ENCODE measurements at places on chromosomes 12 and 14.

GRCh38 chr14:77903937-77904617 lies 104.2 kb downstream of the ADCK1 start:
- no peak for DNase-seq

DNA sequence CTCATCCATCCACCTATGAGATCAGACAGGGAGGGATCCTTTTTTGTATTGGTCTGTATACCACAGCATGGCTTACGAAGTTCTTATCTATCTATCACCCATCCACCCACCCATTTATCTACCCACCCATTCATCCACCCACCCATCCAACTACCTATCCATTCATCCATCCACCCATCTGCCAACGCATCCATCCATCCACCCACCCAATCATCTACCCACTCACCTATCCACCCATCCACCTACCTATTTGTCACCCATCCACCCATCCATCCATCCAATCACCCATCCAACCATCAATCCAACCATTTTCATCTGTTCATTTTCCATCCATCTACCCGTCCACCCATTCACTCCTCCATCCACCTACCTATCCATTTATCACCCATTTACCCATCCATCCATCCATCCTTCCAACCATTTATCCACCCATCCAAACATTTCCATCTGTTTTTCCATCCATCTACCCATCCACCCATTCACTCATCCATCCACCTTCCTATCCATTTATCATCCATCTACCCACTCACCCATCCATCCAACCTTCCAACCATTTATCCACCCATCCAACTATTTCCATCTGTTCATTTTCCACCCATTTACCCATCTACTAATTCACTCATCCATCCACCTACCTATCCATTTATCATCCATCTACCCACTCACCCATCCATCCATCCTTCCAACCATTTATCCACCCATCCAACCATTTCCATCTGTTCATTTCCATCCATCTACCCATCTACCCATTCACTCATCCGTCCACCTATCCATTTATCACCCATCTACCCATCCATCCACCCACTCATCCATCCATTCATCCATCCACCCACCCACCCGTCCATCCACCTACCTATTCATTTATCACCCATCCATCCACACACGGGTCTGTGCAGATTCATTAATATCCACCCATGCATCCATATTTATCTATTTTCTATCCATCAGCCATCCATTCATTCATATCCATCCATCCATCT lies 13.3 kb downstream of the SDS start:
- DNase-seq: no peak

DNA sequence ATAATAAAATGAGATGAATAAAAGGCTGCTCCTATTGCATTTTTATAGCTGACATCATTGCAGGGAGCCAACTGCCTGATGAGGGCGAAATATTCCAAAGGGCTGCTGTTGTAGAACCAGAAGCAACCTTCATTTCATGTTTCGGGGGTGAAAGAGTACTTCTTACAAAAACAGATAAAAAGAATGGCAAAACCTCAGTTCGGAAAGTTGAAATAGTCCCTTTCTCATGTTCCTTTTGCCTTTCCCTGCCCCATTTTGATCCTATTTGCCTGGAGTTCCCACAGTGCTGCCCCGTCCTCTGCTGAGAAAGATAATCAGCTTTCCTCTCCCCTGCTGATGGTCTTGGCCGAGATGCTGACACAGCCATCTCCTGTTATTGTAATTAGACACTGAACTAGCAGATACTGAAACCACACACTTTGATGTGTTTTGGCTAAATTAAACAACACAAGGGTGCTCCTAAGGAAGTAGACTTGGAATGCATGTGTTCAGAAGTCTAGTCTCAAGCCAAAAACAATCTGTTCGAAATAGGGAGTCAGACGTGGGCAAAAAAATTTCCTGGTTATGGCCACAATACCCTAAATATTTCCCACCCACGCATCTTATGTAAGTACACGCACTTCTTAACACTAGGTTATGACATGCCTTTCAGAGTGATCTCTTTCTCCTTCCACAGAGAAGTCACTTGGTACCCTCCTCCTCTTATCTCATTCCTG lies 117.2 kb downstream of the PPM1H start:
- no peak for DNase-seq

GRCh38 chr12:65631621-65632111 lies 192.6 kb upstream of the HMGA2 start:
- no peak for DNase-seq

DNA sequence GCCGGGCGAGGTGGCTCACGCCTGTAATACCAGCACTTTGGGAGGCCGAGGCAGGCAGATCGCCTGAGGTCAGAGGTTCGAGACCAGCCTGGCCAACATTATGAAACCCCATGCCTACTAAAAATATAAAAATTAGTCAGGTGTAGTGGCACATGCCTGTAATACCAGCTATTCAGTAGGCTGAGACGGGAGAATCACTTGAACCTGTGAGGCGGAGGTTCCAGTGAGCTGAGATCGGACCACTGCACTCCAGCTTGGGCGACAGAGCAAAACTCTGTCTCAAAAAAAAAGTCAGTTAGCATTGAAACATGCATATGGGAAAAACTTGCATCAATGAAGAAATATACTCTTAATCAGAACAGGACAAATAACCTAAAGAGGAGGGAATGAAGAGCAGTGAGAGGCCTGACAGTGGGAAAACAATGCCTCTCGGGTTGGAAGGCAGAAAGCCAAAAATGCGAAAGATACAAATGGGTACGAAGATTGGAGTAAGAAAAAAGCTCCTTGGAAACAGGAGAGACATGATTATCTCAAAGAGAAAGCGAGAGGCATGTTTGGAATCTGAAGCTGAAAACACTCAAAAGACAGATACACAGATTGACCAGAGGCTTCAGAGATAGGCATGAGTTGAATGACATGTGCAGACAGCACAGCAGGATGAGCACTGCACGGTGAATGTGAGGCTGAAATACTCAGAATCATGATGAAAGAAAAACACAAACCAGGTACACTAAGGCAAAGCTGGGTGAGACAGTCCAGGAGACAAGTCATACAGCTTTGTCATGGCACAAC lies 30.6 kb downstream of the RESF1 start:
- DNase-seq: no peak

- no peak for DNase-seq
Observed at GRCh38 chr14:105375635-105376057, 22.7 kb upstream of the TEX22 start.

GRCh38 chr12:69698769-69699540 lies at the start of gene BEST3:
Gene BEST3 (minus strand): TSS chr12:69699303. CDS start chr12:69697798, 1,505 bp downstream.
- no peak for DNase-seq

- DNase-seq: no peak
Observed at GRCh38 chr12:2256915-2257314, 204.1 kb downstream of the CACNA1C start.

GRCh38 chr12:95445884-95446505 lies 28.0 kb upstream of the METAP2 start:
- no peak for DNase-seq

GRCh38 chr12:95820096-95820703 lies 29.6 kb upstream of the NTN4 start:
- no peak for DNase-seq

DNA sequence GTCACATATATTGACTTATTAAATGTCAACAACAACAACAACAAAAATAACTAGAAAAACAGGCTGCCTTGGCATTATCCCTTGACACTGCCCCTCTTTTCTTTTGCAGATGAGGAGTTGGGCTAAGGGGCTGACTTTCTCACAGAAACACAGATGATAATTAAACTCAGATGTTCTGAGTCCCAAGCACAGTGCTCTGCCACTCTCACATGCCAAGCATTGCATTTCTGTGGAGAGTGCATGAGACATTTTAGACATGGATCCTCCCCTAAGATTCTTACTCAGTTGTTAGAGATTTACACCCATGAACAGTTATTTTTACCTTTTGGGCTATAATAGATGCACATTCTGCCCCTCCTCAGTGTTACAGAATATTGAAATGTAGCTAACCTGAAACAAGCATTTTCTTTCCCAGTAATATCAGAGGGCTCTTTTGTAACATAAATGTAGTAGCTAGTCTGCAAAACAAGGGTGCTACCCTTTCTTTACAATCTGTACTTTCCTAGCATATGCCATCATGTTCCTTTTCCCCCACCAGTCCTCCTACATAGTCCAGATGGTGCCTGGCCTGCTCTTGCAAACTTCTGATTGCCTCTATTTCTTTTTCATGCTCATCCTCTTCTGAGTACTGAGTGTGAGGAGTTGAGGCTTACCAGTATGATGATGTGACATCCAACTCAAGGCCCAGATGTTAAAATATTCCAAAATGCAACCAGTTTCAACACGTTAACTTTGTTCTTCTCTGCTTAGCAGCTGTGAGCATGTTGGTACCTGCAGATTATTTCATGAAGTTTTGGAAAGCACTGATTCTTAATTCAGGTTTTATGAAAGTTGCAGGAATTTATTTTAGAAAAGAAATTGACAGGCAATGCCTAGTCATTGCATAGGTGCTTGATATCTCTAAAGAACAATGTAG lies 125.0 kb upstream of the ATP2B1 start:
- DNase-seq: no peak

GRCh38 chr14:67881225-67881624 lies 61.6 kb downstream of the RAD51B start:
- no peak for DNase-seq

- no peak for DNase-seq
Observed at GRCh38 chr12:107461222-107461975, 224.2 kb upstream of the PWP1 start.

DNA sequence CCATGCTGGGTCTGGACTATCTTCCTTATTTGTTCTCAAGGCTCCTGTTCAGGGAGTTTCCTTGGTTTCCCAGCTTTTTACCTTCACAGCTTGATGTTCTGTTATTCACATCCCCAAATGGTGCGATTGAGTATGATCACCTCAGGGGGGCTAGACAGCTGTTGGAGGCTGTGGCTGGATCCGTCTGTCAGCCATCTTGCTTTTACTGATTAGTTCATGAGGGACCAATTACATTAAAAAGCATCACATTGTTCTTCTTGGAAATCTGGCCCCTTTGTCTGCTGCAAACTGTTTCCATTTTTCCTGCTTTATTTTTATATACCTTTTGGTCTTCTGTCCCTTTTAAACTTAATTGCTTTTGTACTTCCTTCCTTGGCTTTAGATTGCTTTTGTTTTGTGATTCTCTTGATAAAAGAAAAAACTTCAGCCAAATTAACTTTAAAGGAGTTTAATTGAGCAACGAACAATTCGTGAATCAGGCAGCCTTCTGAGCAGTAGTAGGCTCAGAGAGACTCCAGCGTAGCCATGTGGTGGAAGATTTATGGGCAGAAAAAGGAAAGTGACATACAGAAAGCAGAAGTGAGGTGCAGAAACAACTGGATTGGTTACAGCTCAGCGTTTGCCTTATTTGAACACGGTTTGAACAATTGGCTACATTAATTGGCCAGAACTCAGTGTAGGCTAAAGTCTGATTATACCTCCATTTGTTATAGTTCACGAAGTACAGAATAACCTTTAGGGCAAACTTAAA lies 208.7 kb downstream of the AEBP2 start:
- no peak for DNase-seq

- peak; percentile 92 for DNase-seq
Observed at GRCh38 chr14:68814539-68815297, 21.9 kb upstream of the ZFP36L1 start.

GRCh38 chr14:105430565-105430964 lies 10.9 kb downstream of the MTA1 start:
- no peak for DNase-seq

DNA sequence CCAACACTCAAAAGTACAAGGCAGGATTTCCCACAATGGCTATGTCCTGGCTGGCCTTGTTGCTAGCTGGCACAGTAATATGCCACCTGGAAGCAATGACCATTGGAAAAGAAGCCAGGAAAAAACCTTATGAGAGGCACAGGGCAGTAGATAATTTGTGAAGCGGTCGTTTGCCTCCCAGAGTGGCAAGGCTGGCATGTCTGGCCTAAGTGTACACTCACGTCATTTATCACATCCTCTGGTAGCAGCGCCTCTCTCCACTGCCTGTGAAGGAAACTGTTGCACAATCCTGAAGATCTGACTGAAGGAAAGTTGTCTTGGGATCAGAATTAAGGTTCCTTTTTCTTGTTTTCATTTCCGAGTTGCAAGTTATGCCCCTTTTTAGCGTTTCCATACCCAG lies 408.5 kb downstream of the ZFP36L1 start:
- no peak for DNase-seq

DNA sequence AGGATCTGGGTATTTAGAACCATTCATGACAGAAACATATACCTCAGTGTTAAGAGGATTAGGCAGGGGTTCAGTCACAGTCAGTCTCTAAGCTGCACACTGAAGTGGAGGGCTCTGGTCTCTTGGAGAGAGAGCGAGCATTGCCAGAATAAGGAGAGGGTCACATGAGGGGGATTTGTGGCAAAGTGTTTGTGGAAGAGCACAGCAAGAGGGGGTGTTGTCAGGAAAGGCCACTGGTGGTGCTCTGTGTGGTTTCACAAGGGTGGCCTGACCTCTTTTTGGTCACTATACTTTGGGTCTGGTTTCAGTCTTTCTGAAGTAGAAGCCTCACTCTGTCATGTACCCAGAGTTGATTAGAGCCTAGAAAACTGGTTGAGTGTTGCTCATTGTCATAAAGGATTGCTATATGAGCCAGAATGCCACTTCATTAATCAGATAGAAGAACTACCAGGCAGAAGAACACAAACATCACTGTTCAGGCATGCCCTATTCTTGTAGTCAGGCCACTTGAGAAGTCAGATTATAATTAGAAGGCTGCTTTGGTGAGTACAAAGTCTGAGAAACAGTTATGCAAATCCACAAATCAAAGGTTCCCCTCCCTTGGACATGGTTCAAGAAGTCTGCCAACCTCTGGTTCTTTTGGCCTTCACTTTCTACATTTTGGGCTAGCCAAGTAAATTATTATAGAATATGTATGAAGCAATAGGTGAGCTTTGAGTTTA lies 8.4 kb downstream of the TMEM19 start:
- DNase-seq: no peak

DNA sequence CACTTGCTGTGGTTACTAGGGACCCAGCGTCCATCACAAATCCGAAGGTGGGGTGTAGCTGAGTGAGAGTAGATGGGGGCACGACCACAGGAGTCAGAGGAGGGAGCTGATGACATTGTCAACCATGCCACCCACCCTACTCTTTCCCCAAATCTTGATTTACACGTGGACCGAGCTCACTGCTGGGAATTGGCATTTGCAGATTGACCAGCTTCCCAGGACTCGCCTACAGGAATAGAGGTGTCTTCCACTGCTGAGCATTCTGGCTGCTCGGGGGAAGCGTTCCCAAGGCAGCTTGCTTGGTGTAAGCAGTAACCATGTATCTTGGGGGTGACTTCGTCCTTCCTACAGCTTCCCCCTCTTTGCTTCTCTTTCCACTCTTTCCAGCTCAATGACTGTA lies 353 bp upstream of the PTPRR start:
- DNase-seq: no peak

- no peak for DNase-seq
Observed at GRCh38 chr14:54241517-54241916, 155.3 kb upstream of the CDKN3 start.

- DNase-seq: no peak
Observed at GRCh38 chr14:29930283-29930682, 2.6 kb upstream of the PRKD1 start.
